CMK (cell line): ENCODE measurements at places on chromosomes 3 and 15.

DNA sequence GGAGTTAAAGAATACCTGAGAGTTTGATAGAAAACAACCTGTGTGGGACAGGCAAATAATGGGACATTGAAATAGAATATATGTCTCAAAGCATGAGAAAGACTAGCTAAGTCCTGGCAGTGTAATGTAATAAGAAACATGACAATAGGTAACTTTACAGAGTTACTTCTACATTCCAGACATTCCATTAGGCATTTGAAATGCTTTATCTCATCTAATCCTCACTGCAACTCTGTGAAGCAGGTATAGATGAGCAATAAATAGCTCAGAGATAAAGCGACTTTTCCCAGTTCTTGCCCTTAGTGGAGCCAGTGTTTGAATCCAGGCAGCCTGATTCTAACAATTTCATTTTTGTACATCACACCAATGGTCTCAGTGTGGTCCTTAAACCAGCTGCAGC lies 76.8 kb downstream of the CPNE4 start:
- DNase-seq: no peak

GRCh38 chr3:89340408-89340807 lies 233.0 kb downstream of the EPHA3 start:
- no peak for DNase-seq

DNA sequence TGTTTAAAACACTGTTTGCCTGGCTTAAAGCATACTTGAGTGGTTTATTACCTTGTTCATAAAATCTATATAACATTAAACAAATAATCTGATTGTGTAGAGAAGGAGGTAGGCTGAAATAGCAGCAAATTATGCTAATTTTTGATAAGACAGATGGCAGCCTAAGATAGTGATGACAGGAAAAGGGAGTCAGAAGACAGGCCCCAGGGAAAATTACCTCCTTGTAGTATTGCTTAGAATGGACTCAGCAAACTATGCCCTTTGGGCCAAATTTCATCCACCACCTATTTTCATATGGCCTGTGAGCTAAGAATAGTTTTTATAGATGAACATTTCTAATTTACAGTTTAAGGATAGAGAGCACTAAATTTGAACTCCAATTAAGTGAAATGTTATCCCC lies 37.8 kb downstream of the CHD2 start:
- DNase-seq: no peak

DNA sequence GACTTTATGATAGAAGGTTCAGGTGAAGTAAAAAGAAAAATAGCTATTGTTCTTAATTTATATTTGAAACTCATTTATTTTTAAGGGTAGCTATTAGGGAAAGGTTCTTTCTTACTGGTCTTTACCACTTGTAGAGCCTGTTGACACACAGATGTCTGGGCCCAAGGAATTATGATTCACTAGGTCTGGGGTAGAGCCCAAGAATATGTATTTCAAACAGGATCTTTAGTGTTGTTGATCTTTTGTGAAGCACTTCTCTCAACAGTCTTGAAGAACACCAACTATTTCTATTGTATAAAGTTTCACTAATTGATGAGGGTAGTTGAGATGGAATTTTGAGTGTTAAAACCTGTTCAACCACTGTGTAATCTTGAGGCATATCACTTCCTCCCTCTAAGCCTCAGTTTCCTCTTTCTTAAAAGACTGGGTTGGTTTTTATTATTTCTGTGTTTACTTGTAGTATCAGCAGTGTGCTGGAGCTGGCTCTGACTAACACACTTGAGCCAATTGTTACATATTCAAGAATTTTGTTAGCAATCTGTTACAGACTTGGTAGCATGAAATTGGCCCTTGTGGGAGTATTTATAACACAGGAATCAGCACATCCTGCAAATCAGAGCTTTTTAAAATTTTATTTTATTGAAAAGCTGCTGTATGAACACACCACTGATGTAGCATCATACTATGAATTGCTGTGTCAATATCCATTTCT lies 155.9 kb downstream of the RBMS3 start:
- no peak for DNase-seq

DNA sequence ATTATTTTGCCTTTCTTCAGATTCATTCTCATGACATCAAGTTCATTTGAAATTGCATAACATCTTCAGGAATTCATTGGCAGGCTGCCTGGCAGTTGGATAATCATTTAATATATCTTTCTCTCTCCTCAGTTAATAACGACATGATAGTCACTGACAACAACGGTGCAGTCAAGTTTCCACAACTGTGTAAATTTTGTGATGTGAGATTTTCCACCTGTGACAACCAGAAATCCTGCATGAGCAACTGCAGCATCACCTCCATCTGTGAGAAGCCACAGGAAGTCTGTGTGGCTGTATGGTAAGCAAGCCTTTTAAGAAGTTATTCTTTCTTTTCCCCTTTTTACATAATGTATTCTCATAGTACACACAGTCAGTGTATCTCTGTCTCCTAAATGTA lies 38.2 kb downstream of the TGFBR2 start:
- no peak for DNase-seq

DNA sequence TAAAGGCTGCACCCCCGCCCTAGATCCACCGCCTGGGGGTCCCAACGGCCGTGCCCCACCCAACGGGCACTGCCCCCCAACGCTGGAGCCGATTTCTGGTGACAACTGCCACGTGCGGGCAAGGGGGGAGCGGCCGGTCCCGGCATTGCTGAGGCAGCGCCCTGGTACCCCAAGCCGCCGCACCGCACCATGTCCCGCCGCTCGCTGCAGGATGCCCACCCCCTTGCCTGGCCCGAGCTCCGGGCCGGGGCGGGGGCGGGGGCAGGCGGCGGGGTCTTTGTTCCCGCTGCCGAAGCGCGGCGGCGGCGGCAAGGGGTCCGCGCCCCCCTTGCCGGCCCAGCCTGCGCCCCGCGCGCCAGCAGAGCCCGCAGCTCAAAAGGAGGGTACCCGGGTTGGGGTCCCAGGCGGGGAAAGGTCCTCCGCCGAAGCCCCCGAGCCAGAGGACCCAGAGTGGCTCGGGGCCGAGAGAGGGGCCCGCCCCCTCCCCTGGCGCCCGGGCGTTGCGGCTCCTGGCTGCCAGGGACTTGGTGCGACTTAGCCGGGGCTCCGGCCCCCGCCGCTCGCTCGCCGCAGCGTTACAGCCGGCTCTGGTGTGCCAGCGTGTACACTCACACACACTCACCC lies 678 bp downstream of the SEMA7A start:
- no peak for DNase-seq

DNA sequence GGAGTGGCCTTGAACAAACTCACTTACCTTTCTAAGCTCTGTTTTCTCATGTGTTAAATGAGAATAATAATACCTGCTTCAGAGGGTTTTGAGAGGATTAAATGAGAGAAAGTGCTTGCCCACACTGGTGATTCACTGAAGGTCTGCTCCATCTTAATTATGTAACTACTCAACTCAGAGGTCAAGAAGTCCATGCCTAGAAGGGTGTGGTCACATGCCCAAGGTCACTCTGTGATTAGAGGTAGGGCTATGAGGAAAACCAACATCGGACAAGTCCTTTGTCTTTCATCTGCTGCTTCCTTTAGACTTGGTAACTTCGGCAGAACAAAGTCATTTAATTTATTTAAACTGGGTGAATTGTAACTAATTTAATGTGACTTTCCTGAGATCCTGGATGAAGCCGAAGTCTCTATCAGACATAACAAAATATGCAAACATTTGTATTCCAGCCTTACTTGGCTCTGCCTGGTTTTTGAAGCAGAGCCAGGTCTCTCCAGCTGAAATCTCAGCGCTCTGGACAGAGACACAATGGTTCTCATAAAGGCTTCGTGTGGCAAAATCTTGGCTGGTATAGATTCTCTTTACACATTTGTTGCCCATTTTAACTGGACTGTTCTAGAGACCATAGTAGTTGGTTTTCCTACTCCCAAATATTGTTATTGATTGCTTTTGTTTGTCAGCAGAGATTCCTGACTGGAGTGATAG lies 3.0 kb downstream of the CHRNA7 start:
- no peak for DNase-seq

DNA sequence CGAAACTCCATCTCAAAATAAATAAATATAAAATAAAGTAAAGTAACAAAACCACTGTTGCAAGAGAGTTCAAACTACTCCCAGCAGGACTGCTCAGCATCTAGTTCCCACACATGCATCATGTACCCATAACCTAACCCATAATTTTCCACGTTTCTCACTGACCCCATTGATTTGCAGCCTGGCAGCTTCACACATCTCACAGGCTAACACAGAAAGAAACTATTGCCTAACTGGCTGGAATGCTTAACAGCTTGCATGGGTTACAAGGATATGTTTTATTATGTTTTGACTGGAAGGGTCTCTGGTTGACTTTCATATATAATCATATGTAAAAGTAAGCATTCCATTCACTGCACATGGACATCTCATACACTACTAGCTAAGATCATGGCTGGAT lies 55.6 kb upstream of the TBC1D23 start:
- no peak for DNase-seq
